Left hindlimb (tissue), 1 donor: ENCODE measurements at places on chromosomes 2 and 18.

DNA sequence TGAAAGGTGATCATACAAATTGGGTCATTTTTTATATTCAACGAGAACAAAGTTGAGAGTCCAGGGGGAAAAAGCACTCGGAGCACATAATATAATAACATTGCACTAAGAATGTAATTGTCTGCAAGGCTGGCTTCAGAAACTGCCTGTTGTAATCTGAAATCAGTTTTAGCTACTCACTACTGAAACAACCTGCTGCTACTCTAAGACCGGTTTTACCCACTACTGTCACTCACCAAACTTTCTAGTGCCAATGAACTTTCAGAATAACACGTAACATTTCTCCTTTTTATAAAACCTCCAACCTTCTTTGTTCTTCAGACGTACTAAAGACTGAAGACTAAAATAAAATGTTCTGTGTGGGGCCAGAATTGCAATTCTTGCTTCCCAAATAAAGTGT lies 11.5 kb upstream of the CYB5A start:
- no peak for DNase-seq

GRCh38 chr2:177407031-177407430 lies 14.5 kb downstream of the AGPS start:
- no peak for DNase-seq

DNA sequence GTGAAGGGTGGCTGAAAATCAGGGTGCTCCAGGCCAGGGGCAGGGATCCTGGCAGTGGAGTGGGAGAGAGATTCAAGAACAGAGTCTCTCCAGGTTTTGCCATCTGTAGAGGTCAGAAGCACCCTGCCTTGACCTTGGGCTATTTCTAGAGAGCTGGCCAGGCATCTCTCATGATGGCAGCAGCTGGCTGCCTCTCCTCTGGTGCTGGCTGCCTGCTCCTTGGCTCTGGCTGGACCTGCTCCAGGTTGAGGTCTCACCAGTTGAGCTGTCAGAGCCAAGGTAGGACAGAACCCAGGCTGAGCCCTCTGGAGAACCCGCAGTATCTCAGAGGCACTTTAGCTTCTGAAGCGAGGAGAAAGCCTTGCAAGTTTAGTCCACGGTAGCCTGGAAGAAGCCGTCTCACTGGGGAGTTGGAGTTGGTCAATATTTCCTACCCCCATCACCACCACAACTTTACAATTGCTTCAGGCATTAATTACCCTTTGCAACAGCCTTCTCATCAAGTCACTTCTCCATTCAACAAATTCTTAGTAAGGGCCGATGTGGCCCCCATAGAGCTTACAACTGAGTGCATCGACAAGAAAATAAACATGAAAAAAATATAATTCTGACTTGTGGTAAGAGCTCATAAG lies 25.6 kb downstream of the GNLY start:
- DNase-seq = no peak

DNA sequence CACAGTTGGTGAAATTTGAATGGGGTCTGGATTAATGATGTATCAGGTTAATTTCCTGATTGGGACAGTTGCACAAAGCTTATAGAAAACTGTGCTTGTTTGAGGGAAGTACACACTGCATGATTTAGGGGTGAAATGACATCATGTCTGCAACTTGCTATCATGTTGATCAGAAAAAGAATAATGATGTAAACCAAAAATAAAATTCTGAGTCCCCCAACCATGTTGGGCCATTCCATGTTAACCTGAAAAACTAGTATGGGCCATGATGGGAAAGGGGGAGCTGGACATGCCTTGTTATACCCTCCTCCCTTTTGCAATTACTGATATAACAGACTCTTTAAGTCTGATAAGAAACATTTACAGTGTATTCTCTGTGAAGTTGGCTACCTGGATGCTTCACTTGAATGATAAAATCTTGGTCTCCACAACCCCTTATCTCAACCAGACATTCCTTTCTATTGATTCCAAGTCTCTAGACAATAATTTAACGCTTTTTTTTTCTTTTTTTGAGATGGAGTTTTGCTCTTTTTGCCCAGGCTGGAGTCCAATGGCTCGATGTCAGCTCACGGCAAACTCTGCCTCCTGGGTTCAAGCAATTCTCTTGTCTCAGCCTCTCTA lies 4.2 kb upstream of the INO80B start:
- no peak for DNase-seq

- DNase-seq = no peak
Measured at GRCh38 chr18:27996801-27997272, 180.1 kb downstream of the CDH2 start.

- no peak for DNase-seq
Measured at GRCh38 chr2:239769554-239770245, 255.4 kb downstream of the NDUFA10 start.

GRCh38 chr2:44741507-44741906 lies 200.0 kb upstream of the SIX3 start:
- DNase-seq = no peak

DNA sequence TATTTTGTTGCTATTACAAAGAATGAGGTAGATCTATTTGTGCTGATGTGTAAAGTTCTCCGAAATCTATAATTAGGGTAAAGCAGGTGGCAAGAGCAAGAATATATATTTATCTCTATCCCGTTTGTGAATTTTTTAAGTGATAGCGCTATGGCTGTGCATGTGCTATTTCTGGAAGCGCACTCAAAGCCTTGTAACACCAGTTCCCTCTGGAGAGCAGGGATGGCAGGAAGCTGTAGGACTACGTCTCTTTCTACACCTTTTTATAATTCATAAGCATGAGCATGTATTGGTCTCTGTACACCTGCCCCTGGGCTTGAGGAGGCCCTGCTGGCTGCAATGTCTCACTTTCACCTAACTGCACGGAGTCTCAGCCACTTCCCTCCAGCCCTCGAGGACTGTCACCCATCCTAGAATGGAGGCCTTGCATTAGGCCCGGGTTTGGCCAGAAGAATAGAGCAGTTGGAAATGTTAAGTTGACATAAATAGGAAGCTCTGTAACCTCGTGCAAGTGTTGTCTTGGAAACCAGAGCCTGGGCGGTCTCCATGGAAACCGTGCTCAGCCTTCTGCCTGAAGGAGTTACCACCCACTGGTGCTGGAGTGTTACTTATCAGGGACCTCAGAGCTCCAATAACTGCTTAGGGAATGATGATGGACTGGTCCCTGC lies 20.9 kb downstream of the ITM2C start:
- DNase-seq = peak; percentile 83

- DNase-seq = no peak
Measured at GRCh38 chr2:219643788-219644398, 16.5 kb downstream of the SLC4A3 start.

DNA sequence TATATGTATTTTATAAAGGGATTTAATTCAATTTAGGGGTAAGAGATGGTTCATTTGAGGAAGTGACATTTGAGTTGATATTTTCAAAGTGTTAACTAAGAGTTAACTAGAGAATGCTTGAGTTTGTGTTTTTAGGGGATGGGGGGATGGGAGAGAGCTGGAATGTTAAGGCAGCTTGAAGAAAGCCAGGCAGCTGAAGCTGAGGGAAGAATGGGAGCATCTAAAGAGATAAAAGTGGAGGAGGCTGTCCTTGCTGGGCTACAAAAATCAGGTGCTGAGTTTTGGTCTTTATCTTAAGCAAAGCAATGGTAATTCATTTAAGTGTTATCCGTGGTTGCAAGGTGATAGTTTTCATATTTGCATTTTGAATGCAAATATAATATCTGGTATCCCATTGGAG lies 9.2 kb downstream of the CHST9 start:
- no peak for DNase-seq

DNA sequence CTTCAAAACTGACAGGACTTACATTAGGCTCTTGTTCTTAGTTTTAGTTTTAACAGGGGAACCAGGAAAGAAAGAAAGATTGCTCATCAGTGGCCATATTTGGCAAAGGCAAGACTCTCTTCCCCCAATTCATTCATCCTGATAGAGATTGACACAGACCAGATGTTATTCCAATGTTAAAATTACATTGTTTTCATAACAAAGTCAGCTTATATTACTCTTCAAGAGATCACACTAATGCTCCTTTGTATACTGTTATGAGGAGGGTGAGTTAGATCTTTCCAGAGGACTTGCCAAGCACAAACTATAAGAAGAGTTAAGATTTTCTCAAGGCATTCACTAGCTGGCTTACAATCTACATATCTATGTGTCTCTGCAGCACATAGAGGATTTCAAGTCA lies 252.1 kb downstream of the SLC8A1 start:
- no peak for DNase-seq

DNA sequence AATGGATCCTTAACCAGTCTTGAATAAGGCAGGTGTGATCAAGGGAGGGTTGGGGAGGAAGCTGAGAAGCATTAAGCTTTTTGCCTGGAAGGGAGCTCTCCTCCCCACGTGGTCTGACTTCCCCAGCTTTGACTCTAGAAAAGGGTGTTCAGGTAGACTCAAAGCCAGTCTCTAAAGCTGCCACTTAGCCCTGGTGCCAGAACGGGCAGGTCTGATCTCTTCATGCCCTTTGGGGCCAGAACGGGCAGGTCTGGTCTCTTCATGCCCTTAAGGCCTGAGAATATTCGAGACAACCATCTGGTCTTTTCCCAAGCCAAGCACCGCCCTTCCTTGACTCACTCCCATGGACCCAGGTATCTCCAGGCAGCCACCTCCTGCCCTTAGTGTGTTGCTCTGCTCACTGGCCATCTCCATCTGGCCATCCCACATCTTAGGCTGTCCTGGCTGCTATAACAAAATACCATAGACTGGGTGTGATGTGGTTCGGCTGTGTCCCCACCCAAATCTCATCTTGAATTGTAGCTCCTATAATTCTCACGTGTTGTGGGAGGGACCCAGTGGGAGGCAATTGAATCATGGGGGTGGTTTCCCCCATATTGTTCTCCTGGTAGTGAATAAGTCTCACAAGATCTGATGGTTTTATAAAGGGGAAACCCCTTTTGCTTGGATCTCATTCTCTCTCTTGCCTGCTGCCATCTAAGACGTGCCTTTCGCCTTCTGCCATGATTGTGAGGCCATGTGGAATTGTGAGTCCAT lies 59.4 kb downstream of the SNORC start:
- DNase-seq = no peak

DNA sequence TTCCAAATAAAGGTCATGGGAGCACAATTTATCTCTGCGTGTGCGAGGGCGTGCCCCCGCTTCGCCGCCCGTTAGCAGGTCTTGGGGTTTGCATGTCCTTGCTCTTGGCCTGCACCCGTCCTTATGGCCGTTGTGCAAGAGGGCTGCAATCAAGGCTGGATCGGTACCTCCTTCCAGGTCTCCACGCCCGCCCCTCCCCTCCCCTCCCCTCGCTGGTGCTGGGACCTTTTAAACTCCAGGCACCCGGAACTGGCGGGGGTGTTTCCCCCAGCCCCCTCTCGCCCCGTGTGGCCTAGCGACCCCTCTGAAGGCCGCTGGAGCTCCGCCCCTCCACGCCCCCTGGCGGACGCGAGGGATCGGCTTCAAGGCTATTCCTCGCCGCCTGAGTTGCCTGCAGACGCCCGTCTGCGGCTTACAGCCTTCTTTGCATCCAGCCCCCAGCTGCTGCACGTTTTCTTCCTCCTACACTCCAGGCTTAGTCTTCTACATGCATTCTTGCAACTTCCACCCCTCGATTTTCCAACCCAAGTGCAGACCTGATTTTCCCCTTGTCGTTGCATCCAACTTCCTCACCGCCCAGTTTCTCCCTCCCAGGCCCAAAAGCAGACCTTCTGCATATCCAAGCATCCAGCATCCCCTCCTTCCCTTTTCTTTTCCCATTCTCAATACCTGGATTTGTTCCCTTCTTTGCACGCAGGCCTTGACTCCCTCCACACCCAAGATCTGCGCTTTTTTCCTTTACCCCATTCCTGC lies 577 bp downstream of the IDH1 start:
- peak; percentile 89 for DNase-seq

DNA sequence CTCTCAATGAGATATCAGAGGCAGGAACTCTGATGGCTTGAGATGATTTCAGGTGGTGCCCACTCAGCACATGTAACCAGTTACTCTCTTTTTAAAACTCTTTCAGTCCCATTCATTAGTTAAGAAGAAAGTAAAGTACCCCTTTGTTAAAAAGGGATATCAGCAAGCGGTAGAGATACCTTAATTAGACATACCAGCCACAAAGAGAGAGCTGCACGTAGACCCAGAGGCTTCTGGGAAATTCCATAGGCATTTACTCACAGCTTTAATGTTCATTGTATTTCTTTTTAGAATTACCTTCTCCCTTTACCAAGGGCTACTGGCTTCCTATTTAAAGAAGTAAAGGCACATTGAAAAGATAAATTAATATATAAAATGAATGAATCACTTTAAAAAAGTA lies 63.3 kb downstream of the LYPD6B start:
- no peak for DNase-seq
